Ascending aorta (tissue), 2 donors: ENCODE measurements at places on chromosomes 11 and 22. TPM values are rescaled to one million over a fixed set of nuclear protein-coding genes. Genes with fewer than 3 reads are reported as not detected.

- DNase-seq, result no peak
These were observed 12.7 kb upstream of the MYO18B start for GRCh38 chr22:25729016-25729995.

DNA sequence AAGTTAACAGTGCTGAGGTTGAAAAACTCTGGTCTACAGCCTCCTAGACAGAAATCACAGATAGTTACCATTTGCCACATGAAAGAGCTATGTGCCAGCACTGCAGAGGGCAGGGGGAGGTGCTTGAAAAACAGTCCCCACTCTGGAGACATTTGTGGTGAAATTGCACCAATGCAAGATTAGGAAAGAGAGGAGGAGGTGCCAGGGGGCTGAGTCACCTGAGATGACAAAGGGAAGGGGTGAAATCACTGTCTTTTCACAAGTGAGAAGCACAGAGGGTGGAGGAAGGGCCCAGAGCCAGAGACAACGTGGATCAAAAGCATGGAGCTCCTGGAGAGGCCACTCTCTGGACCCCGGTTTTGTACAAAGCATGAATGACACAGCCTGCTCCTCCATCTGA, 196.3 kb downstream of the BUD13 start:
- no peak for DNase-seq

GRCh38 chr11:17275400-17276235, 921 bp upstream of the NUCB2 start:
- no peak for DNase-seq

DNA sequence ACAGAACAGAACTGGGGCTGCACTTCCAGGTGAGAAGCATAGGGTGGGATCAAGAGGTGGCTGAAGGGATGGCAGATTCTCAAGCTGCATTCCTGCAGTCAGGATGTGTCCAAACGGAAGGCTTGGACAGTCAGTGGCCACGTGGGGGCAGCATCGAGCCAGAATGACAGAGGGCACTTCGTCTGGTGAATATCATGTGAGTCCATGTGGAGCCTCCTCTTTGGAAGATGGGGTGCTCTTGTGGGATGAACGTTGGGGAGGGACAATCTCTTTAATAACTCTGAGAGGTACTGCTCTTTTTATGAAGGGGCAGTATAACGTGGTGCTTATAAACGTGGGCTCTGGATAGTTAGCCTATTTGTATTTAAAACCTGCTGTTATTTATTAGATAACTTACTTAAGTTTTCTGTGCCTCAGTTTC, 154.9 kb upstream of the NAV2 start:
- peak; percentile 85 for DNase-seq

GRCh38 chr11:34960277-34960676, 43.9 kb downstream of the PDHX start:
- DNase-seq, result no peak

DNA sequence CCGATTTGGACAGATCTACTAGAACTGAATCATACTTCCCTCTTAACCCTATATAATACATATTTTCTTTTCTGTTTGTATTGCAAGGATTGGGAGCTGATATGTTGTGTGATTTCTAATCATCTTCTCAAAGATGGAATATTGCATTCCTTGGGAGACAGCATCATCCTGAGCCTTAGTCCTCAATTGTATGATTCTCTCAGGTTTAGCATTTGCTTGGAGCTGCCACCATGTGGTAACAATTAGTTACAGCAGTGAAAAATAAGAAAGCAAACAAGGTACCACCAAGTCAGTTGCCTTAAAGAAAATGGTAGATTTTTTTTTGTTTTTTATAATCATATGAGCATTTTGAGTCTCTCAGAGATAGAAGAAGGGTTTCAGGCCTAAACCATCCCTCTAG, 11.9 kb downstream of the SNX19 start:
- no peak for DNase-seq

GRCh38 chr11:131638889-131639288, 268.5 kb downstream of the NTM start:
- DNase-seq, result no peak

GRCh38 chr22:38223289-38223960, 21.6 kb downstream of the MAFF start:
- no peak for DNase-seq

- DNase-seq, result no peak
These were observed 6.5 kb upstream of the RBM14 start for GRCh38 chr11:66609721-66610617.

GRCh38 chr11:6627762-6628241, 8.6 kb upstream of the TPP1 start:
- DNase-seq, result no peak

DNA sequence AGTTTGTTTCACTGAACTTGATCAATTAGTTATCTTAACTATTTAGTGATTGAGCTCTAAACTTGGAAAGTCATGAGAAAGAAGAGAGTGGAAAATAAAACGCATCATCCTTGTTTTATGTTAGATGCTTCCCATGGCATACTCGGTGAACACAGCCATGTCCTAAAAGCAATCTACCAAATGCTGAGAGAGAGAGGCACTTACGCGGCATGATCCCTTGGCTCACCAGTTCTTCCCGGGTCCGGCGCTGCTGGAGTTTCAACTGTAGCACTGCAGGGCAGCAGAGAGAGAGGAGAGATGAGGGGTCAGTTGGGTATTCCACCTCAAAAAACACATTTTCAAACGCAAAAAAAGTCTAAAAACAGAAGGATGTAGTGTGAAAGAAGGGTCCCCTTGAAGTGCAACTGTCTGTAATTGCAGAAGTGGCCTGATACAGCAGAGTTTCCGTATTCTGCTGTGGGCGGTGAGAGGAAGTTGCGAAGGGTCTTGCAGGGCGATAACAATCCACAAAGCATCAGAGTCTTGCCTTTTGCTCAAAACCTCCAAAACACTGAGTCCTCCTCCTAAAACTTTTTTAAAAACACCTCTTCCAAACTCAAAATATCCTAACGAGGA, 92.7 kb downstream of the SGSM3 start:
- no peak for DNase-seq

- no peak for DNase-seq
These were observed 4.6 kb upstream of the LTBP3 start for GRCh38 chr11:65562788-65563187.

- DNase-seq, result no peak
These were observed 5.1 kb downstream of the CABIN1 start for GRCh38 chr22:24016156-24016555.

- DNase-seq, result no peak
These were observed 24.9 kb downstream of the WNT11 start for GRCh38 chr11:76181371-76181770.

GRCh38 chr11:133104009-133104744, 428.1 kb downstream of the OPCML start:
- no peak for DNase-seq

DNA sequence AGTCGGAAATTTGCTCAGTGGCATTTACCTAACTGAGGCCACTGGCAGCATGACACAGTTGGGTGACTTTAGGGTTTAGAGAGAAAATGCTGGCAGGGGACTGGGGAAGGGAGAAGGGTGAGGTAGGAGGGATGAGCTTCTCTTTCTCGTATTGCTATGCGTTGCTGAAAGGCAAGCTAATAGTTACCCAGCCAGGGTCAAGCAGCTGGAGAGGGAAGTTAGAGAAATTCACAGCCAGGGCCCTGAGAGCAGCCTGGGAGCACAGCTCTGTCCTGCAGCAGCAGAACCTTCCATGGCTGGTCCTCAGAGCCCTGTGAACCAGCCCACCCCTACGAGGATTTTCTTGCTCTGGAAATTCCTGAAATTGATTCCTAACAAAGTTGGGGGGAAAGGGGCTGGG, 679.6 kb downstream of the NTM start:
- no peak for DNase-seq

DNA sequence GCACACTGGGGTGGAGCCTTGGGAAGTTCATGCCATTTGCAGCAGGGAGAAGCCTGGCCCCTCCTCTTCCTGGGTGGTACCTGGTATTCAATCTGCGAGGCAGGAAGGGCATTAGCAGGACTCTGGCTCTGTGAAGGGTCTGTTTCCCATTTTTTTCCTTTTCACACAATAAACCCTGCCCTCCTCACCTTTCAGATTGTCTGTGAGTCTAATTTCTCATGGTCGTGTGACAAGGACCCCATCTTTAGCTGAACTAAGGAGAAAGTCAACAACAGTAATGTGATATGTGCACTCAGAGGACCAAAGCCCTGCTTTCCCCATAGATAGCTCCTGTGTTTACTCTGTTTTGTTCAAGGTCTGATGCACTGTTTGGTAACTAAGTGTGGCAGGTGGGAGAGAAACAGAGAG, 26.6 kb upstream of the CASP4 start:
- DNase-seq, result no peak

GRCh38 chr11:22543261-22543660, 82.4 kb downstream of the FANCF start:
- no peak for DNase-seq

- DNase-seq, result no peak
These were observed 64.8 kb downstream of the RAB30 start for GRCh38 chr11:83006877-83007330.

- no peak for DNase-seq
These were observed 7.8 kb upstream of the RTL6 start for GRCh38 chr22:44505796-44506354.

DNA sequence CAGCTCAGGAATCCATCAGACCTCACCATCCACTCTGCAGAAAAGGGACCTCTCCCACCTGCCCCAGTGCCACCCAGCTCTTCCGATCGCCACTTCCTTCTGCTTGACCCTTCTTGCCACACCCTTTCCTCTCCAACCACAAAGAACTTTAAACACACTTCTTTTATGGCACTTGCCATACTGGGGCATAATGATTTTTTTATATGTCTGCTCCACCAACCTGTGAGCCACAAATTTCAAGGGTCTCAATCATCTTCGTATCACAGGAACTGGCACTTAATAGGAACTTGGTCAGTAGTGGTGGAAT, 11.7 kb upstream of the MYH9 start:
- DNase-seq, result no peak

- DNase-seq, result no peak
These were observed 95.3 kb downstream of the SERGEF start for GRCh38 chr11:17917556-17917955.

DNA sequence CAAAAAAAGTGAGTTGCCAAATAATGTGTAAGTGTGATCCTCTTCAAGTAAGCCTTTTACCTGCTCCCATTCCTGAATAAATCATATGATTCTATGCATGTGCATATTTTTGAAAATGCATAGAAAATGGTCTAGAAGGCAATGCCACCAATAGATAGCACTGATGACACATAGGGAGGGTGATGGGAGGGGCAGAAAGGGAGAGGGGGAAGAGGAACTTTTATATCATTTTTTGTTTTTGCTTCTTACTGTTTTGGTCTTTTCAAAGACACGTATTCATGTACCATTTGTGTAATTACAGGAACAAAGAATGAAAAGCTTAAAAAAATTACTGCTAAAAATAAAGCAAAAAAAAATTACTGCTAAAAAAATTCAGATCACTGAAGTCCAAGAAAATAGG, 60.8 kb downstream of the C11orf58 start:
- no peak for DNase-seq

Gene AMPD3
- total RNA-seq, result 2.3 TPM

Gene TUBA8
- not detected for total RNA-seq

Gene NRGN
- total RNA-seq, result 5.3 TPM

Gene CD248
- total RNA-seq, result 193 TPM

Gene ALKBH3
- 19.1 TPM for total RNA-seq

Gene APOBEC3C
- total RNA-seq, result 9.5 TPM

Gene TUB
- total RNA-seq, result 12.9 TPM

Gene ABTB2
- total RNA-seq, result 7.9 TPM

Gene MRGPRE
- total RNA-seq, result not detected

Gene SEPTIN3
- not detected for total RNA-seq

Gene LGALS12
- not detected for total RNA-seq

Gene KRTAP5-10
- total RNA-seq, result not detected

Gene TMEM45B
- total RNA-seq, result not detected

Gene UCP2
- total RNA-seq, result 2.7 TPM

Gene TMA7B
- not detected for total RNA-seq

Gene HEPN1
- not detected for total RNA-seq

Gene MS4A3
- total RNA-seq, result not detected

Gene OR51I1
- not detected for total RNA-seq
